ENCODE measurements at places on chromosomes 3 and 15.

DNA sequence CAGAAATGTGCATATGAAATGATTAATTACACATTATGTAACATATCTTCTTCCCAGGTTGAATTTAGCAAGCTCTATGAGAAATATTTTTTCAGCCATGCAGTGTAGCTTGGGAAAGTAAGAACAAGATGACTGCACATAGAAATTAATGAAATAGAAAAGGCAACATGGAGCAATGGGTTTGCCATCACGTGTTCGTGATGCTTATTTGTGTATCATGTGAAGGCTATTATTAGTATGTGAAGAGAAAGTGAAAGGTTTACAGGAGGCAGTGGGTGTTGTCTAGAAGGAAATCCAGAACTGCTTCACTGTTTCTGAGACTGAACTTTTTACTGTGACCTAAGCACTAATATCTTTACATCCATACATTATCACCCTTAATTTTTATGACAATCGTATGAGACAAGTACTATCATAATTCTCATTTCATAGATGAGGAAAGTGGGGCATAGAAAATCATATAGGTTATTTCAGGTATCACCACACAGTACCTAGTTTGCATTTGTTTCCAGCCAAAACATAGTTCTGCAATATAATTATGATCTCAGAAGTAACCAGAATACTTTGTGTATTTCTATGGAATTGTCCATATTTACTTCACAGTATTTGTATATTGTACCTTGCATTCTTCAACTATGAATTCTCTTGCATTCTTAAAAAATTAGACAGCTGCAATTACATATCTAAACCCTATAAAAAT lies 14.9 kb downstream of the SERPINI1 start:
- DNase-seq, result no peak

DNA sequence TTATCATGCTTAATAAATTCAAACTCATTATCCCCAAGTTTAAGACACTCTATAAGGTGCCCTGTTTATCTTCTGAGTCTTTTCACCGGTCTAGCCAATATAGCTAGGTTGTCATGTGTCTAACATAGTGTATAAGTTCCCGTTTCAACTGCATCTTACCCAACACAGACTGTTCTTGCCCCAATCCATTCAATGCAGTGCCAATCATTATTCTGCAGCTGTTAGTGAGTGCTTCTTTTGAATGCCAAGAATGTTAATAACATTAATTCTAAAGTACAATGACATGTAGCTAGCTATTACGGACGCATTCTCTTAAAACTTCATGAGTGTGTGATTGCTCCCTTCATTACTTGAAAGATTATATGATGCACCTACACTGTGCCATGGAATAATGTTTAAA lies 646.4 kb upstream of the NR2F2 start:
- DNase-seq, result no peak

GRCh38 chr3:33910031-33910430 lies 111.6 kb downstream of the PDCD6IP start:
- no peak for DNase-seq

DNA sequence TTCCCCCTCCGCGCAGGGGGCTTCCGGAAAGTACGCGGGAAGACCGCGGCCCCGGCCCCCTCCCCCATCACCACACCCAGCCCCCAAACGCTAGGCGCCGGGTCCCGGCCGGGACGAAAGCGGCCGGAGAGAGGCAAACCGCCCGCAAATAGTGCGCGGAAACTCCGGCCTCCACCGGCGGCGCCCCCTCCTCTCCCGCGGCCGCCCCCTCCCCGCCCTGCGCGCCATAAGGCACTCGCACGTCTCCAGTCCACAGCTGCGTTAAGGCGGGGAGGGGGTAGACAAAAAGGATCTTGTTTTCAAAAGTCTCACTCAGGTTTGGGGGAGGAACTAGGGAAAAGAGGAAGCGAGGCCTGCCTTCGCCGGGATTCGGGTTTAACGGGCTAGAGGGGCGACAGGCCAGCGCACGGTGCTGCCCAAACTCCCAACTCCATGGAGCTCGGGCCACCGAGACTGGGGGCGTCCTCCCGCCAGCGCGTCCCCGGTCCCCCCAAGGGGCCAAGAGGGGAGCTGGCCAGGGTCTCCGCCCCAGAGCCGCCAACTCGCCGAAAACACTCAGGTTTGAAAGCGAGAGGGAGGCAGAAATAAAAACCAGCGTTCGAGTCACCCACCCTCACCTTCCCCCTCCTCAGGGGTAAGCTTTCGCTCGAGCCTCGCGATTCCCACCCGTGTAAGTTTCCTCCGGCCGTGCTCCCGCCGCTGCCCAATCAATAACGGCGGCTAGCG lies 1.8 kb downstream of the ANP32A start:
- peak; percentile 87 for DNase-seq

DNA sequence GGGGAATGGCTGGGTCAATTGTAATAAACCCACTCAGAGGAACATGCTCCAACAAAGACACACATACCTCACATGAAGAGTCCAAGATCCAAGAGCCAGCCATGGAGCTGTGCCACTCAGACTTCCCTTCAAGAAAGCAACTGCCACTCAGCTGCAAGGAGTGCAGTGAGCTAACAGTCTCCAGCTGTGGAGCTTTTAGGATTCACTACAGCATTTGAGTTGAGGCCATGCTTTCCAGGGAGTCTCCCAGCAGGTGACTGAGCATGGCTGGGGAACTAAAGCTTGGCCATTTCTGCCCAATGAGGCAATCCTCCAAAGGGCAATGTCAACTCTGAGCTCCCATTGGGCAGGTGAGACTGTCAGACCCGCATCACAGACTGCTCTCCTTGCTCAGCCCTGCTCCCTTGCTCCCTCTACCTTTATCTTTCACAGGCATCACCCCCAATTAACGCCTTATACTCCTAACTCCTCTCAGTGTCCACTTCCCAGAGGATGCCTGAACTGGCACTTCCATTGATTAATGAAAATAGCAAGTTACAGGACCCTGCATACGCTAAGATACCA lies 165.3 kb upstream of the CTNNB1 start:
- no peak for DNase-seq

DNA sequence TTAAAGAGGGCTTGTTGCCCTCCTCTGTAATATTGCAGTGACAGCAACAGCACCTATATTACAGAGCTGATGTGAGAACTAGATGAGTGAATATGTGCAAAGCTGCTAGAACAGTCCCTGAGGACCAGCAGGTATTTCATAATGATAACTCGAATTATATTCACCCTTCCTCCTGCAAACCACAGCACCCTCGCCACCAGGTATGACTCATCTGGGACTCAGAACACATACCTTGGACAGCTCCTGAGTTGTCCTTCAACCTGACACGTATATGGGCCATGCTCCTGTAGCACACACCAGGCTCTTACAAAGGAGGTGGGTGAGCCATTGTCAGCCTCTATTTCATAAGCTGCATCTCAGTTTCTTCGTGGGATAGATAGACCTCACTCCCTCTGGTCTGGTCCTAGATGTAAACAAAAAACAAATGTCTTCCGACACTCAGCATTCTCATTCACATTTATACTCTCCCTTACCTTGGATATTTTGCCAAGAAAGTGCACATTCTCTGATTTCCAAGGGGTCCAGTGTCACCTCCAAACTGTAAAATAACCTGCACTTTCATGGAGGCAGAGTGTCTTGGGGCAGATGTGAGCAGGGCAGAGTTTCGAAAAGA lies 124.5 kb downstream of the TLE3 start:
- no peak for DNase-seq

DNA sequence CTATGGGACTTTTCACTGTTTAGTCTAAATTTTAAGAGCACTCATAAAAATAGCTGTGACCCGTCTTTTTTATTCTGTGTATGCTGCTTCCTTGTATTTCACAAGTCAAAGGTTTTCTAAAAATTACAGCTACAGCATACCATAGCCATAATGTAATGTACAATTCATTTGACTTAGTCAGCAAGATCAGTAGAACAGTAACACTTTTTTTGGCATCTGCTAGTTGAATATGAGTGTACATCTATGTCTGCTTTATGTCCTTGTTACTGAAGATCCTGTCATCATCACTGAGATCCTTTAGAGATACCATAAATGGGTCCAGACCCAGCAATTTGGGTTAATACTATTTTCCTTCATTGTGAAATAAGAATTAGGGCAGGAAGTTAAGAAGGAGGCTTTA lies 42.2 kb downstream of the CMSS1 start:
- no peak for DNase-seq

DNA sequence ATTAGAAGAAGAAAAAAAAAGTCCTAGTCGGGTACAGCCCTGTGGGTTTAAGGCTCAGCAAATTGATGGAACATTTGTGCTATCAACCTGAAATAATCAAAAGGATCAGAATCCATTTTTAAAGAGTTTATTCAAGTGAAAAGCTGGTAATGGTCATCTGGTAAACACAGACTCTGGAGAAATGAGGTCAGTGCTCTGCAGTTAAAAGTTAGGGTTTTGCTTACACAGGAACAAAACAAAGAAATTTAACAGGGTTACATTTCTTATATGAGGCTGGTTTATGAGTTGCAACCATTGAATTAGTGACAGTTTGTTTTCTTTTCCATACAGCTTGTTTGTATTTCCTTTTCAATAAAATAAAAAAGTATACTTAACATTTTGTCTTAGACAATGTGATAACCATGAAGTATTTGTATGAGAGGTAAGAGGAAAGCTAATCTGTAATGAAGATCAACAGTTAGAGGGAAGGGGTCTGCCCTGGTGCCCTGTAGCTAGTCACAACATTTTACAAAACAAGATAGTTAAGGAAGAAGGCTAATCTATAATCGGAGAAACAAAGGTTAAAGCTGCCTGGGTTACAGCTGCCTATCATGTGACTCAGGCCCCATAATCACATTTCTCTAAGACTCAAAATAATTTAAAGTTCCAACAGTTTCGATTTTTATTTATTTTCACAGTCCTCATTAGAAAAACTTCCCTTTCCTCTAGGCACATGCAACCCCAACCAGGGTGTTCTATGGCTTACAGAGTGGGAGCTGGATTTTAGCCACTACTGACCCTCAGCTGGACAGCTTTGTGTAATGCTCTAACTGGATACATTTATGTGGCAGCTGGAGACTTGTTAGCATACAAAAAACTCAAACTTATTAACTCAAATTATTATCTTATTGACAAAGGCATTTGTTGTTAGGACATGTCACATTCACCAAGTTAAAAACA lies 98.1 kb upstream of the ACP3 start:
- no peak for DNase-seq

DNA sequence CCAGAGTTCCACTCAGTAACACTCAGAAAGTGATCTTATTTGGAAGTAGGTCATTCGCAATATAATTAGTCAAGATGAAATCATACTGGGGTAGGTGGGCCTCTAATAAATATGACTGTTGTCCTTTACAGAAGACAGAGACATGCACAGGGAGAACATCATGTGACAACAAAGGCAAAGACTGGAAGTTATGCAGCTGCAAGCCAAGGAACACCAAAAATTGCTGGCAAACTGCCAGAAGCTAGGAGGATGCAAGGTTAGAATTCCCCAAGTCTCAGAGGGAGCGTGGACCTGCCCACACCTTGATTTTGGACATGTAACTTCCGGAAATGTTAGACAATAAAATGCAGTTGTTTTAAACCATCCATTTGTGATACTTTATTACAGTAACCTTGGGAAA lies 471.5 kb upstream of the AGTR1 start:
- DNase-seq, result peak; percentile 27

- no peak for DNase-seq
Observed at GRCh38 chr3:23659274-23659673, 146.5 kb upstream of the UBE2E1 start.

- DNase-seq, result no peak
Observed at GRCh38 chr3:161314836-161315395, 56.4 kb downstream of the SPTSSB start.
